Activated naive CD8-positive, alpha-beta T cell treated with anti-CD3 and anti-CD28 coated beads, Interleukin-2, amount 10 ng/mL, durations not matched to agents 7 days and 5 days (primary cell): ENCODE measurements at places on chromosomes 16 and 17.

DNA sequence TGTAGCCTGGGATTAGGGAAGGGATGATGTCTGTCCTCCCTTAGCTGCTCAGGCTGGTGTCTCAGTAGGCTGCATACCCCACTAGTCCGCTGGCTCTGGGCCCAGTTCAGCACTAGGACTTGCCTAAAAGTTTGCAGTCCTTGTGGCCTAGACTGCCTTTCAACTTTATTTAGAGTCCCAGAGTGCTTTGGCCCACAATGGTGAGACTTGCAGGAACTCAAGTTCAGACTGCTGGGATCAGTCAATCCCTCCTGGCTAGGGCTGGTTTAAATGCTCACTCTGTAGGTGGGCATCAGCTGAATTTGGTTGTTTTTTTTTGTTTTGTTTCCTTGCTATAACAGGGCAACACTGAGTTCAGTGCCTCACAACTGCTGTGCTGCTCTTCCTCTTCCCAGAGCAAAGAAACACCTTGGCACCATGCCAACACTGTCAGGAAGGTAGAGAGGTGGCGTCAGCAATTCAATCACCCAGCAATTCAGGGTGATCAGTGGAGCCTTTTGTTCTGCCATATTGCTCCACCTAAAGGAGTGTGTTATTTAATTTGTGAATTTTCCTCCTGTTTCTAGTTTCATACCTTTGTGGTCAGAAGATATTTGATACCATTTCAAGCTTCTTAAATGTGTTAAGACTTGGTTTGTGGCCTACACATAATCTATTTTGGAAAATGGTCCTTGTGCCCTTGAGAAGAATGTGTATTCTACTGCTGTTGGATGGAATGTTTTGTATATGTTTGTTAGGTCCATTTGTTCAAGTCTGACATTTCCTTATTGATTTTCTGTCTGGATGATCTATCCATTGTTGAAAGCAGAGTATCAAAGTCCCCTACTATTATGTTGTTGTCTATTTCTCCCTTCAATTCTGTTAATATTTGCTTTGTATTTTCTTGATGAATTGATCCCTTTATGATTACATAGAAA lies 284.0 kb upstream of the PMFBP1 start:
- no peaks in the 10 kb centered on the region for H3K4me1 ChIP-seq
- no peaks in the 10 kb centered on the region for H3K36me3 ChIP-seq
- DNase-seq = no peak
- H3K4me3 ChIP-seq = no peak overlapping the region
- no peak overlapping the region for H3K27ac ChIP-seq

DNA sequence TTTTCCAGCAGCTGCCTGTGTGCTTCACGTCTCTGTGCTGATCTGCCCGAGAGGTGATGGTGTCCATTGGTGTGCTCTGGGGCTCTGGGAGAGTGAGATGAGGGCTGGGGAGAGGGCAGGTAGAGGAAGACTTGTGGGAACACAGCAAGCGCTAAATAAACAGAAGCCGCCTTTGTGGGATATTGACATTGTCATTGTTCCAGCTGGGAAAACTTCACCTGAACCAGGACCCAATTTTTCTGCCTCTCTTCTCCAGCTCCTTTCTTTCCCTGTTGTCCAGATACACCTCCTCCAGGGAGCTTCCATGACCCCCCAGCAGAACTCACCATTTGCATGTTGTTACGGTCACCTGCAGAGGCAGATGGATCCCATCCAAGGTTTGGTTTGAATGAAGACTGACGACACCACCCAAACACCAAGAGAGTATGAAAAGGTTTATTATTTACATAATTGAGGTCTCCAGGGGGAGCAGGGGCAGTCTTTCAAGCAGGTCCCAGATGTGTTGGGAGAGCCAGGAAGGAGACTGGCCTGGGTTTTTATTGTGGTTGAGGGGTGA lies 3.6 kb upstream of the ITGA3 start:
- peaks cover 4% of the 10 kb centered on the region for H3K27me3 ChIP-seq
- H3K36me3 ChIP-seq = no peaks in the 10 kb centered on the region

- peaks cover 3% of the 10 kb centered on the region for H3K4me1 ChIP-seq
- H3K36me3 ChIP-seq = peaks cover 39% of the 10 kb centered on the region
- no peak for DNase-seq
- no peak overlapping the region for H3K27ac ChIP-seq
- no peaks in the 10 kb centered on the region for H3K27me3 ChIP-seq
Measured at GRCh38 chr17:59688008-59688407, 19.2 kb downstream of the PTRH2 start.

- H3K4me1 ChIP-seq = peaks cover 2% of the 10 kb centered on the region
- H3K4me3 ChIP-seq = no peak overlapping the region
- DNase-seq = no peak
- no peaks in the 10 kb centered on the region for H3K36me3 ChIP-seq
- peaks cover 15% of the 10 kb centered on the region for H3K27me3 ChIP-seq
Measured at GRCh38 chr16:4131621-4132020, 15.4 kb upstream of the ADCY9 start.

DNA sequence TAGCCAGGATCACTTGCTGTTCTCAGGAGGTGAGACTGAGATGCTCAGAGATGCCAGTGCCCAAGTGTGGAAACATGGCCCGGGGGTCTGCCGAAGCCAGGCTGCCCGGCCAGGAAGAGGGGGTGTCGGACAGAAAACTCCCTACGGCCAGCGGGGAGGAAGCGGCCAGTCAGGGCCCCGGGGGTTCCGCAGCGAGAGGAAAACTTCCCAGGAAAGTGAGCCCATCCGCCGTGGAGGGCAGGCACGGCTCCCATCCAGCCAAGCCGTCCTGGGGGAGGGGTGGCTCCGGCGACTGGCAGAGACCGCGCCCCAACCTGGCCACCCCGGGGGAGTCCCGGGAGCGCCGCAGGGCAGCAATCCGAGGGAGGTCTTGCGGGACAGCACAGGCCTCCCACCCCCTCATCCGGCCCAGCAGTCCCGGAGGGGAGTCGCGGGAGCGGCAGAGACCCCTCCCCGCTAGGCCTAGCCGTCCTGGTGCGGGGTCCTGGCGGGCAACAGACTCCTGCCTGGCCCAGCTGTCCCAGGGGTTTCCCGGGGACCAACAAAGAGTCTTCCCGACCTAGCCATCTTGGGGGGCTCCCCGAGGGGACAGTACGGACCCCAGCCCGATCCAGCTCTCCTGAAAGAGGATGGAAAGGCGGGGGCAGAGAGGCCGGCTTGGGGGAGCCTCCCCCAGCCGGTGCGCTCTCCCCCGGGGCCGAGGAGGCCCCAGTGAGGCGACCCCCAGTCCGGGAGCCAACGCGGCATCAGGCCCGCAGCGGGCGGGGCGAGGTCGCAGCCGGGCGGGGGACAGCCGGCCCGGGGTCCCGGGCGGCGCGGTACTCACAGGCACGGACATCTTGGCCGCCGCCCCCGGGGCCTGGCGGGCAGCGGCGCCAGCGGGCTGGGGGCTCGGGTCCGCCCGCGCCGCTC lies 13.8 kb upstream of the BCAR1 start:
- peaks cover 55% of the 10 kb centered on the region for H3K27me3 ChIP-seq
- DNase-seq = no peak
- no peaks in the 10 kb centered on the region for H3K4me1 ChIP-seq

- no peak overlapping the region for H3K4me3 ChIP-seq
- peaks cover 75% of the 10 kb centered on the region for H3K36me3 ChIP-seq
- H3K27ac ChIP-seq = no peak overlapping the region
Measured at GRCh38 chr16:71453036-71453435, 9.0 kb downstream of the ZNF23 start.

DNA sequence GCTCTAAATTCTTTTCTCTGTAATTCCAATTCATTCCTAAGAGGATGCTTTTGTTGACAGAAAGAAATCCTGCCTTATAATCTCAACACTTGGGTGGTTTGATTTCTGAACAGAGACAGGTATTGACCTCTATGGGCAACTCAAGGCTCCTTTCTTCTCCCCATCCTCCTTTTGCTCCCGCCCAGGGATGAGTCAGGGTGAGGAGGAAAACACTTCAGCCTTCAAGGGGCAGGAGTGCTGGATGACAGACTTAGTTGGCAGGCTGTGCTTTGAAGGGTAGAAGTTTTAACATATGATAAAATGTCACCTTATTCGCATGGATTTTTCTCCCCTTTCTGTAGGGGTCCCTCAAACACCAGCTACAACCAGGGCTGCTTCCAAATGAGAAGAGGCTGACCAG lies 16.7 kb upstream of the TOM1L1 start:
- peaks cover 7% of the 10 kb centered on the region for H3K27me3 ChIP-seq
- H3K4me1 ChIP-seq = peaks cover 1% of the 10 kb centered on the region
- no peaks in the 10 kb centered on the region for H3K36me3 ChIP-seq
- H3K27ac ChIP-seq = no peak overlapping the region

DNA sequence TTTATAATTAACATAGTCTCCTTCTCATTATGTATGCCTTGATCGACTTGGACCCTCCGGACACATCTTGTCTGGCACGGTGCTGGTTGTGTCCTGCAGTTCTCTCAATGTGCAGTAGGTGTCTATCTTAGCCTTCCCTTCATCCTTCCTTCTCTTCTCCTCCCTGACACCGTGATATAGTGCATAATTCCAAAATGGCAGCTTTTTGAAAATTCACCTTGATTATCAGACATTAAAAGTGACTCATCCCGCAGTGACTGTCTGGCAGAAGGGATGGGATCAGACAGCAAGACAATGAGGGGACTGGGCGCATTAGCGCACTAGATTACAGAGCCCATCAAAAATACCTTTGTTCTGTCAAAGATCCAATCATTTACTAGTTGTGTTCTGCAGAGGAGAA lies 70.0 kb upstream of the PMFBP1 start:
- no peak overlapping the region for H3K4me3 ChIP-seq
- H3K27ac ChIP-seq = no peak overlapping the region
- peaks cover 6% of the 10 kb centered on the region for H3K36me3 ChIP-seq
- H3K4me1 ChIP-seq = peaks cover 25% of the 10 kb centered on the region
- DNase-seq = no peak
- peaks cover 3% of the 10 kb centered on the region for H3K27me3 ChIP-seq

DNA sequence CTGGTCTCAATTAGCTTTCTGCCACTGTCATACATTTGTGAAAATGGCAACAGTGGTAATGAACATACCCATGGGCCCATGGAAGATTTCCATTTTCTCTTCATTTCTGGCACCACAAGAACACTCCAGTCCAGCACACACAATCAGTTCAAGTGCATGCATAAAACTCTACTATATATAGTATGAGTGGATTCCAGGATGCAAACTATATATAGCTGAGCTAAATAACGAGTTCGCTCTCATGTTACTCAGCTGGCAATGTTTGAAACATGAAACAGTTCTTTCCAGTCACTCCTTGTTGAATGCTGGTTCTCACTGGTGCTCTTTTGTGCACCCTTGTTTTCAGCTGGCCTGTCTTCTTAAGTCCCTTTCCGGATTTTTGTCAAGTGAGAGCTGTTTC lies 75.2 kb upstream of the DHX40 start:
- H3K27ac ChIP-seq = no peak overlapping the region
- H3K4me1 ChIP-seq = peaks cover 3% of the 10 kb centered on the region
- no peaks in the 10 kb centered on the region for H3K36me3 ChIP-seq
- H3K4me3 ChIP-seq = no peak overlapping the region
- no peak for DNase-seq
- H3K27me3 ChIP-seq = peaks cover 29% of the 10 kb centered on the region

- DNase-seq = no peak
- no peaks in the 10 kb centered on the region for H3K36me3 ChIP-seq
- H3K4me3 ChIP-seq = no peak overlapping the region
- H3K4me1 ChIP-seq = no peaks in the 10 kb centered on the region
Measured at GRCh38 chr17:68987966-68988365, 32.8 kb upstream of the ABCA8 start.

DNA sequence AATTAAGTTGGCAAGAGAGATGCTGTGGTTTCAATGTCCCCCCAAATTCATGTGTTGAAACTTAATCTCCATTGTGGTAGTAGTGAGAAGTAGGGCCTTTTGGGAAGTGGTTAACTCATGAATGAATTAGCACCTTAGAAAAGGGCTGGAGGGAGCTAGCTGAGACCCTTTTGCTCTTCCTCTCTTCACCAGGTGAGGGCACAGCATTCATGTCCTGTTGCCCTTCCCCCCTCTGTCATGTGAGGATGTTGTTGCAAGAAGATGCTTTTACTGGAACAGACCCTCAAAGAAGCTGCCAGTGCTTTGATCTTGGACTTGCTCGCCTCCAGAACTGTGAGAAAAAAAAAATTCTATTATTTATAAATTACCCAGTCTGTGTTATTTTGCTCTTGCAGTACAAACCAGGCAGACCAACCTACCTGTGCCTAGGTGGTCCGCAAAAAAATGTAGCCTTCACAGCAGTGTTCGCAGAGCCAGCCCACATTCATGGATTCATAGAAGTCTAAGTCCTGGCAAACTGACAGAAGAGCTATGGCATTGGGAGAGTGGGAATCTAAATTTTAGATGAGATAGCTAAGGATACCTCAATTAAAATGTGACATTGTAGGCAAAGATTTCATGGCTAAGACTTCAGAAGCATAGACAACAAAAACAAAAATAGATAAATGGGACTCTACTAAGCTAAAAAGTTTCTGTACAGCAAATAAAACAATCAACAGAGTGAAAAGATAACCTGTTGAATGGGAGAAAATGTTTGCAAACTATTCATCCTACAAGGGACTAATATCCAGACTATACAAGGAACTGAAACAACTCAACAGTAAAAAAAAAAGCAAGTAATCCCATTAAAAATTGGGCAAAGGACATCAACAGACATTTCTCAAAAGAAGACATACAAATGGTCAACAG lies 32.0 kb upstream of the ABCA5 start:
- H3K36me3 ChIP-seq = no peaks in the 10 kb centered on the region
- DNase-seq = no peak
- peaks cover 11% of the 10 kb centered on the region for H3K27me3 ChIP-seq
- peaks cover 9% of the 10 kb centered on the region for H3K4me1 ChIP-seq
- H3K4me3 ChIP-seq = no peak overlapping the region

- no peak overlapping the region for H3K27ac ChIP-seq
- H3K4me3 ChIP-seq = no peak overlapping the region
- no peaks in the 10 kb centered on the region for H3K36me3 ChIP-seq
- H3K4me1 ChIP-seq = peaks cover 2% of the 10 kb centered on the region
- no peak for DNase-seq
Measured at GRCh38 chr16:751152-752006, 9.2 kb upstream of the MSLN start.

- peak overlapping the region; percentile 62 for H3K27ac ChIP-seq
- no peak for DNase-seq
- H3K36me3 ChIP-seq = peaks cover 4% of the 10 kb centered on the region
- peaks cover 17% of the 10 kb centered on the region for H3K4me1 ChIP-seq
- peaks cover 6% of the 10 kb centered on the region for H3K27me3 ChIP-seq
- H3K4me3 ChIP-seq = no peak overlapping the region
Measured at GRCh38 chr17:77608431-77608830, 350.1 kb upstream of the TNRC6C start.

GRCh38 chr17:8630227-8630801 lies at the start of gene MYH10:
MYH10 (minus strand) TSS chr17:8630725; CDS start chr17:8623246, 7,479 bp downstream.
- H3K27ac ChIP-seq = peak within 1 kb of the TSS; percentile 78
- H3K4me1 ChIP-seq = peaks cover 12% of the 10 kb centered on the region
- peak within 1 kb of the TSS; percentile 99 for H3K4me3 ChIP-seq
- no peak for DNase-seq
- no peaks in the 10 kb centered on the region for H3K36me3 ChIP-seq

- peaks cover 11% of the 10 kb centered on the region for H3K36me3 ChIP-seq
- no peak overlapping the region for H3K4me3 ChIP-seq
- DNase-seq = no peak
- peaks cover 10% of the 10 kb centered on the region for H3K4me1 ChIP-seq
- H3K27me3 ChIP-seq = no peaks in the 10 kb centered on the region
Measured at GRCh38 chr16:21162661-21163151, 4.2 kb downstream of the LDAF1 start.

- H3K27ac ChIP-seq = no peak overlapping the region
- no peak for DNase-seq
- no peaks in the 10 kb centered on the region for H3K27me3 ChIP-seq
Measured at GRCh38 chr17:14051692-14052091, 17.6 kb upstream of the COX10 start.

GRCh38 chr17:78965491-78965924 lies 14.2 kb downstream of the LGALS3BP start:
- H3K27me3 ChIP-seq = no peaks in the 10 kb centered on the region
- H3K27ac ChIP-seq = no peak overlapping the region
- no peak for DNase-seq
- H3K4me1 ChIP-seq = no peaks in the 10 kb centered on the region
